ENCODE measurements at places on chromosomes 1 and 21.

GRCh38 chr1:110519125-110519810, at the start of gene KCNA10:
Gene KCNA10, minus strand, starts transcription at chr1:110519175. Its CDS starts 388 bp downstream, at chr1:110518787.
- DNase-seq = no peak

DNA sequence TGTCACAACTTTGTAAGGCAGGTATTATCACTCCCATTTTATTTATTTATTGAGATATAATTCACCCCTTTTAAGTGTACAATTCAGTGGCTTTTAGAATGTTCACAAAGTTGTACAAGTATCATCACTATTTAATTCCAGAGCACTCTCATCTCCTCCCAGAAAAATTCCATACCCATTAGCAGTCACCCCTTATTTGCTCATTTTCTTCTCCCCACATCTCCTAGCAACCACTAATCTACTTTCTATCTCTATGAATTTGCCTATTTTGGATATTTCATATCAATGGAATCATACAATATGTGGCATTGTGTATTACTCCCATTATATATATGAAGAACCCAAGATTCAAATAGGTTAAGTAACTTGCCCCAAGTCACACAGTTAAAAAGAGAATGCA, 7.0 kb downstream of the DSTYK start:
- DNase-seq = no peak

- no peak for DNase-seq
Measured at GRCh38 chr1:38003261-38004250, 1.8 kb downstream of the FHL3 start.

DNA sequence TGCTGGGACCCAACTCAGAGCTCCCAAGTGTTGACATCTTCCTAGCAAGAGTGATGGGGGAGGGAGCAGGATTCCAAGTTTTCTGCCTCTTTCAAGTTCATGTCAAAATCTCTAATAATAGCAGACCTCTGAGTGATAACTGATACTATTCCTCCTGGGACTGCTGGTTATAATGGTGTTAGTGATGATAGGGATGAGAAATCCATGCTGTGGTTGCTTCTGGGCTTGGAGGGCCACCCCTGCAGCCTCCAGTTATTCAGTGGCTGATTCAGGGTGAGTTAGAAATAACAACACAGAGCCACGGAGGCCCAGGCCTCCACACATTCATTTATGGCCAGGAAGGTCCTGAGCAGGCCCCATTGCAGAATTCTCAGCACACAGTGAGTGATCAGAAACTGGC, 40.6 kb upstream of the ARTN start:
- DNase-seq = no peak

GRCh38 chr1:199394856-199395255, 632.7 kb upstream of the NR5A2 start:
- DNase-seq = no peak

DNA sequence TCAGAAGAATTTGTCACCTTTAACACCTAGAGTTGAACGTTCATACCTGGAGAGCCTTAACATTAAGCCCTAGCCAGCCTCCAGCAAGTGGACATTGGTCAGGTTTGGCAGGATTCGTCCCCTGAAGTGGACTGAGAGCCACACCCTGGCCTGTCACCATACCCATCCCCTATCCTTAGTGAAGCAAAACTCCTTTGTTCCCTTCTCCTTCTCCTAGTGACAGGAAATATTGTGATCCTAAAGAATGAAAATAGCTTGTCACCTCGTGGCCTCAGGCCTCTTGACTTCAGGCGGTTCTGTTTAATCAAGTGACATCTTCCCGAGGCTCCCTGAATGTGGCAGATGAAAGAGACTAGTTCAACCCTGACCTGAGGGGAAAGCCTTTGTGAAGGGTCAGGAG, 52.3 kb downstream of the UBE4B start:
- DNase-seq = no peak

DNA sequence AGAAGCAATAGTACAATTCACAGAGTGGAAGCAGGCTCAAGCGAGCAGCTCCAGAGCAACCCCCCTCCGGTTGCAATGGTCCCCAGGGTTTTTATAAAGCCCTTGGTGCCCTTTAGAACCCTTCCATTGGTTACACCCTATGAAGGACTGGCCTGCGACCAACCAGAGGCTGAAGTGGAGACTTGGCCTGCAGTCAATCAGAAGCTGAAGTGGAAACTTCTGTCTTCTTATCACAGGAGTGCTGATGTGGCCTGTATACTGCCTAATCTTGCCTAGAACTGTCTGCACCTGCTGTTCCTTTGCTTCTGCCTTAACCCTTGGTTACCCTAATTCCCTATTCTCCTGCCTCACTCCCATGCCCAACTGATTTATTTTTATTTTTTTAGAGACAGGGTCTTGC, 15.4 kb upstream of the FRRS1 start:
- no peak for DNase-seq

GRCh38 chr21:39774227-39774626, 29.2 kb downstream of the IGSF5 start:
- no peak for DNase-seq

GRCh38 chr1:37032660-37033354, 1.5 kb downstream of the GRIK3 start:
- no peak for DNase-seq

DNA sequence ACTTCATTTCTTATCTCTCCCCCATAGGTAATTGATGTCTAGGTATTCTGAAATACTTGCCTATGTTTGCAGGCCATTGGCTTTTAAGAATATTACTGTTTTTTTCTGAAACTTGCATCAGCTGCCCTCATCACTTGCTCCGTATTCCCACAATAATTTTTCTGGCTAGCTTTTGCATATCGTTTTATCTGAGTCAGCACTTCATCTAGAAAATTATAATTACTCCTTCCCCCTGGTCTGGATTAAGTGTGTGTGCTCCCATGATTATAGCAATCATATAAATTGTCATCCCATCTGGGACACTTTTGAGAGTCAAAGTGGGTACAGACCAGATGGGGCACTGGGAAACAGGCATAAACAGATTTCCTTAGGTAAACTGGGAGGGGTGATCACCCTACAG, 583.2 kb upstream of the B3GALT2 start:
- no peak for DNase-seq

- no peak for DNase-seq
Measured at GRCh38 chr1:41613689-41614574, 129.4 kb upstream of the EDN2 start.
